Activated CD4-positive, alpha-beta T cell treated with anti-CD3 and anti-CD28 coated beads, Interleukin-2, amount 50 U/mL, for 1 hour (primary cell): ENCODE measurements at places on chromosomes 12 and 14.

- no peak for DNase-seq
Observed at GRCh38 chr12:3200032-3200617, 122.9 kb downstream of the TSPAN9 start.

DNA sequence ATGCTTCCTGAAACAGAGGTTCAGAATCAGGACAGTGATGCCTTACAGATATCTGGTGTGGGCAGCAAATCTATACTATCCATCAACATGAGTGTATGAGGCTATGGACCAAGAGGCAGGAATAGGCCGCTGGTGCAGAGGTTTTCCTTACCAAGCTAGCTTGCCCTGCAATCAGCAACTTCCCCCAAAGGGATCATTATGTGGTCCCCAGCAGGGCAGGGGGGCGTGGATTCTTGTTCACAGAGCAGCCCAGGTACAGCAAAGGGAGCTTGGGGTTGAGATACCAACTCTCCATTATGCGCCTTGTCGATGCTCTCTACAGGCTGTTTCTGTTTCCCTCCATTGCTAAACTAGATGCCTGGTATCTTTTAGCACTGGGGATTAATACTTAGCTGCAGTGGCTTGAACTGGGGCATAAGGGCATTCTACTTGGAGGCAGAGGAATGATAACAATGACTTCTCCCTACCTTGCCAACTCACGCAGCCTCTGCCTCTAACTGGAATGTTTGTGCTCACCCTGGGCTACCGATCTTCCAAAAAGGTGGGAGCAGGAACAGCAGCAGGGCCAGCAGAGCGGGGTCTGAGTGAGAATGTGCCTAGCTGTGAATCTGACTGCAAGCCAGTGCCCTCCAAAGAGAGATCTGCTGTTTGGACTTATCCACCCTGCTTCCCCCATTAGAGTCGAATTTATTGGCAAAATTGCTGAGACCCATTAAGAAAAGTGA, 10.3 kb upstream of the KRT1 start:
- DNase-seq: no peak

DNA sequence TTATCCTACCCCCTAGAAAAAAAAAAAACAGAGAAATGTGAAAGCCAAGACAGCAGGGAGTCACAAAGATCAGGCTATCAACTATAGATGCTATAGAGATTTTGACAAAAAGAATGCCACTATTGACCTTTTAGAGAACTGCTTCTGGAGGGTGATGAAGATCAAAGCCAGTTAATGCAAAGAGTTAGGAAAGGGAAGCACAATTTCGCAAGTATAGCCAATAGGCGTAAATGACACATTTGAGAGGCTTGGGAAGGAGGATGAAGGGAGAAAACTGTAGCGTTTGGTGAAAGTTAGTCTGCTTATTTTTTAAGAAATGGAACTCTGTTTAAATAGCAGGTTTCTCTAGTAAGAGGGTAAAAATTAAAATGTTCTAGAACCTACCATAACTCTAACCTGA, 190.7 kb downstream of the DUSP6 start:
- DNase-seq: no peak

GRCh38 chr12:58408516-58408915, 467.1 kb downstream of the ATP23 start:
- DNase-seq: no peak

DNA sequence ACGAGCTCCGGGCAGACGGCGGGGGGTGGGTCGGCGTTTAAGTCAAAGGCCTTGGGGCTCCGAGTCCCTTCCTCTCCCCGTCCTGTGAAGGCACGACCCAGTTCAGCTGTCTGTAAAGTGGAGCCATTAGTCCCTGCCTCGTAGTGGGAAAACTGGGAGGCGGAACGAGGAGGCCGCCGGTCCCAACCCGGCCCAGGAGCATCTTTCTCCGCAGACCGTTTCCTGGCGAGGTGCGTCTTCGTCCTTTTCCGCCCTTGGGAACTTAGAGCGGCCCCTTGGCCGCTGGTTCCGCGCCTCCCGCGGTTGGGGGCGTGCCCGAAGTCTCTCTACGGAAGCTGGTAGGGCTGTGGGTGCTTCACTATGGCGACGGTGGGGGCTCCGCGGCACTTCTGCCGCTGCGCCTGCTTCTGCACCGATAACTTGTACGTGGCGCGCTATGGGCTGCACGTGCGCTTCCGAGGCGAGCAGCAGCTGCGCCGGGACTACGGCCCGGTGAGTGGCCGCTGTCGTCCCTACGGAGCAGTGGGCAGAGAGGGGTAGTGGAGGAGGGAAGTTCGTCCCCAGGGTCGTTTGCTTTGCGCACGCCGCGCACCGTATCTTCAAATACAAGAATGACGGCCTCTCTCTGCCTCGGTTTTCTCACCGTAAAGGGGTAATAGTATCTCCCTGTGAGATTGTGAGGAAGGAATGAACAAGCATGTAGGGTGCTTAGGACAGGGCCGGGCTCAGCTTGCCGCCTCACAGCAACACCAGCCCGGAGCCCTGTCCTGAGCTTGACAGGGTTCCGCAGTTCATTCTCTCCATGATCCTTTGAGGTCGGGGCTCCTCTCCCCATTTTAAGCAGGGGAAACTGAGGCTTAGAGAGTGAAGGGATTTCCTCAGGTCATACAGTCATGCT, at the start of gene OGFOD2:
OGFOD2 (plus strand) TSS at position 353 of the 898 bp plus-strand sequence; CDS start at position 361, 8 bp downstream.
- DNase-seq: peak; percentile 91

GRCh38 chr12:62865937-62866336, 69.0 kb downstream of the PPM1H start:
- no peak for DNase-seq

DNA sequence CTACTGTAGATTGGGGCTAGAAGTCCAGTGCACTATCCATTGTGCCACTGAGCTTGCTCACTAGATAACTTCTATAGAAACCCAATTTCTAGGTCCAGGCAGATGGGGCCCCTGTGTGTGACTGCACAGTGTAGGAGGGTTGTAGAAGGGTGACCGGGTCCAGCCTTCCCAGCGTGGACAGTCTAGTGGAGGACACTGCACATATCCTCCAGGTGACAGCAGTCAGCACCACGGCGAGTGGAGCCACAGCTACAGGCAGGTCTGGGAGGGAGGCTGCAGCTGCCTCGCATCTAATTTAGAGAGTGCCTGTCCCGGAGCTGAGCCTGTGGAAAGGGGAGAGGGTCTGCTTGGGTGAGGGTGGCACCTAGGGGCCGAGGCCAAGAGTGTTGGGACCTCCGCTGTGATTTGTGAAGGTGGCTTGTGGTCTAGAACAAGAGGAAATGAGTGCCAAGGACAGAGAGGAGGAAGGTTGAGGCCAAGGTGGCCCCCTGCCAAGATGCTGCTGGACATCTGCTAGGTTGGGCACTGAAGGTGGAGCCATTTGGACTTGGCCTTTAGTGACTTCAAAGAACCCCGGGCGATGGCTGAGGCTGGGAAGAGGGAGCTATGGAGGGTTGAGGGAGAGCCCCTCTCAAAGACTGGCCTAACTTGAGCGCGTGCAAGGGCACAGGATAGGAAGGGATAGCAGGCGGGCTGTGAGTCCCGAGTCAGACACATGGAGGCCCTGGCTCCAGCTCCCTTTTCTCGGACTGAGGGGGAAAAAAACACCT, 46.0 kb upstream of the TRAF3 start:
- DNase-seq: no peak

DNA sequence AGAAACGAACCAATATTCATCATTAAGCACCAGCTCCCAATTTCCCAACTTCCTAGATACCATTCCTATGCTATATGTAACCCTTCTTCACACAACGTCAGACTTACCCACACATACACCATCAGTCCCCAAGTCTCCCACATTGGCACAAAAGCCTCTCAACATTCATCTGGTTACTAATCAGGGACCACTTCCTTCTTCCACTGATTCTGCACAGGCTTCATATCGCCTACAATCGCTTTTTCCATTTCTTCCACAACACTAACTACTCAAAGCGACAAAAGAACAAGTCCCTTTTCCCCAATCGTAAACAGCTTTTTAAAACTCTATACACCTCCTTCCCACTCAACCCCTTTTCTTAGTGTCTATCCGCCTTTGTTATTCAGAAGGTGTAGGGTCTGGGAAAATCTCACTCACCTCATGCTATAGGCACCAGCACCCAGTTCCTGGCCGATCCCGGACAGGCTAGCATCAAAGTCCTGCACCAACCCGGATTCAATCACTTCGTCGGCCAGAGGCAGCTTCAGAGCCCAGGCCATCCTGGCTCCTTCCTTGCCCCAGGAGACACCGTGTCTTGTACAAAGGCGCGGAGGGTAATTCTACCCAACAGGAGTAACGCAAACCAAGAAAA, 936 bp downstream of the TFCP2 start:
- no peak for DNase-seq

GRCh38 chr14:54039311-54039710, 82.7 kb upstream of the BMP4 start:
- DNase-seq: no peak

DNA sequence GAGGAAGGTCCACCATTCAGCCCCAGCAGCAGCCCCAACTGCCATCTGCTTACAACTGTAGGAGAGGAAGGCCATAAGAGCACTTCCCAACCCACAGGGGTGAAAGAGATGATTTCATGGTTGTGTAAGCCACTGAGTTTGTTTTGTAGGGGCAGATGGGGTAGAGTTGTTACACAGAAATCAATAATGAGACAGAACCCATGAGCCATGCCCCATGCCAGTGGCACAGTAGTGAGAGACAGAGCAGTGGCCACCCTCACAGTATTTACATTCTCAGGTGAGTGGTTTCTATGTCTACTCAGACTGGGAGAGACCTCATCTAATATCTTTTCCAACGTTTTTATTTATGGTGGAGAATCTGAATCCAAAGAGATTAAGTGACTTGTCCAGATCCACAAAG, 68.6 kb downstream of the NUAK1 start:
- no peak for DNase-seq

DNA sequence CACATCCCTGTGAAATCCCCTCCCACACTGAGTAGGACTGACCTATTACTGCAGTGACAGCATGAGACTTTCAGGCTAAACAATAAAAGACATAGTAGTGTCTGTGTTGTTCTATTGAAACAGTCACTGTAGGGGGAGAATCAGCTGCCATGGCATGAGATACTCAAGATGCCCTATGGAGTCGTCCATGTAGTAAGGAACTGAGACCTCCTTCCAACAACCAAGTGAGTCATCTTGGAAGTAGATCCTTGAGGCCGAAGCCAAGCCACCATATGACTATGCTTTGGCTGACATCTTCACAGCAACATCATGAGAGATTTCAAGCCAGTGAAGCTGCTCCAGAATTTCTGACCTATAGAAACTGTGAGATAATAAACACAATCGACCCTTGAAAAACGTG, 12.1 kb upstream of the LRP6 start:
- no peak for DNase-seq

DNA sequence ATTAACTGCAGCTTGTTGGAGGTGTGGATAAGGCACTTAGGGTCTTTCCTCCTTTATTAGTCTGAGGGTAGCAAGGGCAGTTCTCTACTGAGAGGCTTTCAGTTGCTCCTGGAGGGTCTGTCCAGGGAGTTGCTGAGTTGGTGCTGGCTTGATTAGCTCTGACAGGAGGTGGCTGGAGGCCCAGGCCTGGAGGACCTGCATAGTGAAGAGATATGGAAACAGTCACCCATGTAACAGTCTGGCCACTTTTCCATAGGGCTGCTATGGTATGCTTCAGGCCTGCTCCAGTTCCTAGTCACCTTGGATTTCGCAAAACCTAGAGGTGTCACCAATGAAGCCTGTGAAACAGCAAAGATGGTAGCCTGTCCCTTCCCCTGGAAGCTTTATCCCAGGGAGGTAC, 143.3 kb upstream of the SLC38A2 start:
- no peak for DNase-seq

DNA sequence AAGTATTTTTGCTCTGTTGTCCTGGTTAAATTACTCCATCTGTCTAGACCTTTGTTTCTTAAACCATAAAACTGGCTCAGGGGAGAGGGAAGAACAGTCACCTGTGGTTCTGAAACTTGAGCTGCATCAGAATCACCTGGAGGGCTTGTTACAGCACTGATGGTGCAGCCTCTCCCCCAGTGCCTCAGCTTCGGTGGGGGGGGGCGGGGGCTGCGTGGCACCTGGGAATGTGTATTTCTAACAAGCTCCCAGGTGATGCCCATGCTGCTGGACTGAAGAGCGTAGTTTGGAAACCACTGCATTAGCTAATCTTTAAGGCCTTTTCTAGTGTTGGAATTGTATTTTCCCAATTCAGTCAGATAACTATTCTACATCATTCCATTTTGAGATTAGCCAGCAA, 42.7 kb downstream of the GPHB5 start:
- no peak for DNase-seq

GRCh38 chr14:102795060-102795925, 18.0 kb downstream of the TRAF3 start:
- DNase-seq: peak; percentile 30

GRCh38 chr12:47939009-47939601, 24.3 kb upstream of the TMEM106C start:
- DNase-seq: no peak

- no peak for DNase-seq
Observed at GRCh38 chr12:88272456-88272855, 130.3 kb downstream of the TMTC3 start.

- DNase-seq: no peak
Observed at GRCh38 chr14:34660796-34661195, 30.8 kb upstream of the SNX6 start.

DNA sequence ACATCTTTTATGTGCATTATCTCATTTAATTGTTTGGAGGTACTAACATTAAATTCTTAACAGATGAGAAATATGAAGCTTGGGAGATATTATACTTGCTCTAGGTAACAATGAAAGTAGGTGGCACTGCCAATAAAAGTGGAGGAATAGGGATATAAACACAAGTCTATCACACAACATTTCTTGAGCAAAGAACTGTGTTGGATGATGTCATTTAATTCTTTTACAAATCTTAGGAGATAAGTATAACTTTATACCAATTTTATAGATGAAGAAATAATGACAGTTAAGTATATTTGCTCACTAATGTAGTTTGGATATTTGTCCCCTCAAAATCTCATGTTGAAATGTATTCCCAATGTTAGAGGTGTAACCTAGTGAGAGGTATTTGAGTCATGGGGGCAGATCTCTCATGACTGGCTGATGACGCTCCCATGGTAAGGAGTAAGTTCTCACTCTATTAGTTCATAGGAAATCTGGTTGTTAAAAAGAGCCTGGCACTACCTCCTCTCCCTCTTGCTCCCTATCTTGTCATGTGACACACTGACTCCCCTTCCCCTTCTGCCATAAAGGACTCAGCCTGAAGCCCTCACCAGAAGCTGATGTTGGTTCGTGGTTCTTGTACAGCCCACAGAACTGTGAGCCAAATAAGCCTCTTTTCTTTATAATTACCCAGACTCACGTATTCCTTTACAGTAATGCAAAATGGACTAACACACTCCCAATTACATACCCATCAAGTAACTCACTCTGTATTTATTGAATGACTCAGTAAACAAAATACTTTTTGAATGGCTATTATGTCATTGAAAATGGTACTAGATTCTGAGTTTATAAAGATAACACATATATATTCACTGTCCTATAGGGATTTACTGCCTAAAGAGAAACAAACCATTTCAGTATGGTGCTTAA, 146.8 kb upstream of the KITLG start:
- no peak for DNase-seq

- DNase-seq: no peak
Observed at GRCh38 chr12:26939192-26939832, 1.0 kb downstream of the FGFR1OP2 start.

- DNase-seq: no peak
Observed at GRCh38 chr12:51864833-51865670, 16.5 kb upstream of the FIGNL2 start.
